ENCODE measurements at places on chromosomes 1 and 21.
A peak's percentile ranks its signal among the peaks of the same experiment; 100 is the strongest.

DNA sequence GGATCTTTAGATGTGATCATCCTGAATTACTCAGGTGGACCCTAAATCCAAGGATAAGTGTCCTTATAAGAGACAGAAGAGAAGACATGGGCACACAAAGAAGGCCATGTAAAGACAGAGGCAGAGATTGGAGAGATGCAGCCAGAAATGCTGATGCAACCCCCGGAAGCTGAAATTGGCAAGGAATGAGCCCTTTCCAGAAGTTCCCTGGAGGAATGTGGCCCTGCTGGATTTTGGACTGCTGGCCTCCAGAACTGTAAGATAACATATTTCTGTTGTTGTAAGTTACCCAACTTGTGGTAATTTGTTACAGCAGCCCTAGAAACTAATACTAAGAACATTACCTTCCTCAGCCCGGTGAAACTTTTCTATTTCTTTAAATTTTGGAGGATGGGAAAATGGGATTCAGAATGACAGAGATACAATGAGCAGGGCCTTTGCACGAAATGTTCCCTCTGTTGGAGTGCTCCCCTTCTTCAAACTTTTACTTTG, 11.2 kb upstream of the PLPP3 start:
- no peak for DNase-seq

GRCh38 chr1:62089570-62089969, 105.1 kb upstream of the L1TD1 start:
- no peak for DNase-seq

DNA sequence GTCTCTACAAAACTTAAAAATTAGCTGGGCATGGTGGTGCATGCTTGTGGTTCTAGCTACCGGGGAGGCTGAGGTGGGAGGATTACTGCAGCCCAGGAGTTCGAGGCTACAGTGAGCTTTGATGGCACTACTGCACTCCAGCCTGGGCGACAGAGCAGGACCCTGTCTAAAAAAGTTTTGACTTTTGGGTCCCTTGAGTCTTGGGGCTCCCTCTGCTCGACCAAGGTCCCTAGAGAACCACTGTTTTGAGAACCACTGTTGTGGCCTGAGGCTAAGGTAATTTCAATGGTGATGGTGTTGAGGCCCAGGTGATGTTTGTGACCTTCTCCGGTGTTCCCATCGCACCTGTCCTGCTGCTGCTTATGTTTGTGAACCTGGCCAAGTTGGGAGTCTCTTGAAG, 3.1 kb upstream of the CAMTA1 start:
- no peak for DNase-seq

- DNase-seq, result peak; percentile 66
Measured at GRCh38 chr1:156748670-156749418, 2.6 kb downstream of the HDGF start.

DNA sequence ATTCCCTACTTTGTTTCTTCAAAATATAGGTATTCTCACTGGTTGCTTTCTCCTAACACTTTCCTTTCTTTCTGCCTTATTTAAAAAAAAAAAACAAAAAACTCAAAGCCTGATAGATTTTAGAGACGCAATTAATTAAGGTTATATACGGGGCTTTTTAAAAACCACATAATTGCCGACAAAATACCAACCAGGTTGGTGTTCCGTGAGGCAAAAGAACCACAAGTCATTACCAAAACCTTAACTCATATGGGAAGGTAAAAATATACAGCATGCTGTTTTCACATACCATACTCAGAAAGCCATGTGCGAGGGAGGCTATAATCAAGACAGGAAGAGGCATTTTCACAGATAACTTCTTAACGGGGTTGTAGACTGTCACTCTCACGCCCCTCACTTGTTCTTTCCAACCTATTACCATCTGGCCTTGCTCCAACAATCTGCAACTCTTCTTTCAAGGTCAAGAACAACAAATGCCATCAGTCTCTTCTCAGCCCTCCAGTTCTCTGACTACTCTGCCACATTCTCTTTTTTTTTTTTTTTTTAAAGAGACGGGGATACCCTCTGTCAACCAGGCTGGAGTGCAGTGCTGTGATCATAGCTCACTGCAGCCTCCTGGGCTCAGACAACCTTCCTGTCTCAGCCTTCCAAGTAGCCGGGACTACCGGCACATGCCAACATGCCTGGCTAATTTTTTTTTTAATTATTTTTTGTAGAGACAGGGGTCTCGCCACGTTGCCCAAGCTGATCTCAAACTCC, 102.6 kb downstream of the APP start:
- no peak for DNase-seq

GRCh38 chr1:108850929-108851328, 6.0 kb downstream of the AKNAD1 start:
- DNase-seq, result no peak

- no peak for DNase-seq
Measured at GRCh38 chr1:9426291-9426711, 113.0 kb upstream of the SLC25A33 start.

GRCh38 chr1:218817071-218817470, 356.6 kb upstream of the LYPLAL1 start:
- DNase-seq, result no peak

- peak; percentile 63 for DNase-seq
Measured at GRCh38 chr21:26850116-26850643, 5.0 kb upstream of the ADAMTS1 start.

DNA sequence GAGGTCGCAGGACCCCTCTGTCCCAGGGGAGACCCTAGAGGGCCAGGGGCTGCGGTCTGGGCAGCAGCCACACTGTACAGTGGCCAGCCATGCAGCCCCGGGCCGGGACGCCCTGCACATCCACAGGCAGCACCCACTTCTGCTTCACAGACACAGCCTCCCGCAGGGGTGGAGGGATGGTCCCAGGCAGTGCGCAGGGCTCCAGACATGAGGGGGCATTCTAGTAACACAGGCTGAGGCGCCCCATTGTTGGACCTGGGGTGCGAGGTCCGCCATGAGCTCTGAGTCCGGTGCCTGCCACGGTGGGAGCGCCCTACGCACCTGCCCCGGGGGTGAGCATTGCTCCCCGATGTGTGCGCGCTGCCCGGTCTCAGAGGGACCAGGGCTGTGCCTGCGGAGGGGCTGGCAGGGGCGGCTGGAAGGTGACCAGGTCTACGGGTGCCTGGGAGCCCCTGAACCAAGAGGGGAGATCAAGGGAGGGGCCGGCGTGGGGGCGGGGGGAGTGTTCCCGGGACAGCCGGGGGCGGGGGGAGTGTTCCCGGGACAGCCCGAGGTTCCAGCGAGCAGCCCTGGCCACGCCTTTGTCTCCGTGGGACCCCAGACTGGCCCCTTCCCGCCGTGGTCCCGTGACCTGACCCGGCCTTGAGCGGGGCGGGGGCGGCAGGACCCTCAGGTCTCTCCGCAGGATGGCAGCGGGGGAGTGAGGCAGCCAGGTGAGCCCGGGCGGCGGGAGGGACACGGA, 4.5 kb downstream of the MMEL1 start:
- no peak for DNase-seq

GRCh38 chr1:24964811-24965570, 34.9 kb upstream of the RUNX3 start:
- no peak for DNase-seq

GRCh38 chr1:151773702-151774101, 10.4 kb upstream of the MRPL9 start:
- peak; percentile 65 for DNase-seq

DNA sequence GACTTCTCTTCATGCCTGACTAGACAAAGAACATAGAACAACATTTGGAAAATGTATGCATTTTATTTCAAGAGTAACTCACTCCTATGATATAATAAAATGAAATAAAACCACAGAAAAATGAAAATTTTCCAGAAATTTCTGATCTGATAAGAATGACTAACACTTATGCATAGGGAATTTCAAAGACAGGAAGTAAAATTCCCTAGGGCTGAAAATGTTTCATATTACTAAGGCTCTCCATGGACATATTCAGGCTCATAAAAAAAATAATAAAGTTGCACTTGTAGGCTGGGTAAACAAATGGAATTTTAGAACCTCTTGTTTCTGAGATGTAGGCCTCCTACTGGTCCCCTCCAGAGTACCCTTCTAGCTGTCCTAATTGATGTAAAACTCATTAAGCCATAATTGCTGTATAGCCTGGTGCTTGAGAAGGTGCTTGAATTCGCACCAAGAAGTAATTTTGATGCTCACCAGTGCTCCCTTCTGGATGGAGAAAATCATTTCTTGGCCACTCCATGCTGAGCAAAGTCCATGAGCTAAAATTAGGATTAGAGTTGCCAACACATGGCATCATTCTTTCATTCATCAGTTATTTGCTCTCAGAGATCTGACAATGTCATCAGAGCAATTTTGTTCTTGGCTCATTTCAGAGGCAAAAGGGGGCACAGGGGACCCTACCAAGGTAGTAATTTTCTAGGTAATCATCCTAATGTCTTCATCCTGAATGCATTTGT, 641.0 kb upstream of the CAMK1G start:
- DNase-seq, result no peak

DNA sequence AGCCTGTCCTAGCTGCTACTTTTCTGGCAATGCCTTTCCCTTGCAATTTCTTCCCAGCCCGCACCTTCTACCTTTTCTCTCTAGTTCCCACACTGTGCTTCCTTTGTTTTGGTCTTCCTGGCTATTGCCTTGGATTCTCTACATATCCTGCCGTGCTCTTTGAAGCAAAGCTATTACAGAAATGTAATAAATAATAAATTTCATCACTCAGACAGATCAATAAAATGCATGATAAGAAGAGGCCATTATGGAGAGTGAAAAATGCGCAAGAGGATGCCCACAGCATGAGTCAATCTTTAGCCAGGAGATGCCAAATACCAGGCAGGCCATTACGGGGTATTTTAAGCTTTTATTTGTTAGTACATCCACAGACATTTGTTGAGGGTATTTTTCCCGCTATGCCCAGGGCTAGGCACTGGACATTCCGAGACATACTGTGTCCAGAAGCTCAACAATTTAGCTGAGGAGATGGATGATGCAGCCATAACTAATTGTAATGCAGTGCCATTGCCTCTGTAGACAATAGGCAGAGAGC, 163.6 kb downstream of the ST6GALNAC3 start:
- DNase-seq, result no peak

DNA sequence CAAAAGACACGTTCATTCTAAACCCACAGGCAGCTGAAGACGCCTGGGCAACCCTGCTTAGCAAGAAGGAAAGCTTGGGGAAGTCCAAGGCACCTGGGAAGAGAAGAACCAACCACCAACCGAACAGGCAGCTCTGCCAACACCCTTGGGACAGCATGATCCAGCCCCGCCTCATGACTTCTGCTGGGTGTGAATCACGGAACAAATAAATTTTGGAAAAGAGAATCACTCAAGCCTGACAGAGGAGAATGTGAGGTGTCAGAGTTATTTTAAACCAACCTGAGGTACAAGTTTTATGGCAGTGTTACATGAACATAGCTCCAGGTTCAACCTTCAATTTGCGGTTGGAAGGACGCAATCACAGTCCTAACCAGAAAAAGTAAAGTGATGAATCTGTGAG, 10.0 kb upstream of the PADI4 start:
- no peak for DNase-seq

DNA sequence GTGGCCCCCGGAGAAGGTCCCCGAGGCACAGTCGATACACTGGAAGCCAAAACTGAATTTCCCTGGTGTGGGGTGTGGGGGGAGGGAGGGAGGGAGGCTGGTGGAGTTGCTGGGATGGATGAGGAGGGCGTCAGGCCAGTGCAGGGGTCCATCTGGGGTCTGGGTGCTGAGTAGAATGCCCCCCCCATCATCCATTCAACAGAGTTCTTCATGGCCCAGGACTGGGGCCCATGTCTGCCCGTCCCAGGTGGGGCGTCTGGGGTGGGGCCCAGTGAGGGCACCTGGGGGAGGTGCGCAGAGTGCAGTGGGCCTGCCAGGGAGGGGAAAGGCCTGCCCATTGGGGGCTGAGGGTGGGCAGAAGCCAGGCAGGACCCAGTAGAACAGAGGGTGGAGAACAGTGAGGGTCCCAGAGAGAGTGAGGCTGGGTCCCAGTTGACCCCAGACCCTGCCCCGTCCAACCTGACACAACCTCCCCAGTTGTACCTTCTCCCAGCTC, 1.9 kb downstream of the TNFRSF18 start:
- no peak for DNase-seq

DNA sequence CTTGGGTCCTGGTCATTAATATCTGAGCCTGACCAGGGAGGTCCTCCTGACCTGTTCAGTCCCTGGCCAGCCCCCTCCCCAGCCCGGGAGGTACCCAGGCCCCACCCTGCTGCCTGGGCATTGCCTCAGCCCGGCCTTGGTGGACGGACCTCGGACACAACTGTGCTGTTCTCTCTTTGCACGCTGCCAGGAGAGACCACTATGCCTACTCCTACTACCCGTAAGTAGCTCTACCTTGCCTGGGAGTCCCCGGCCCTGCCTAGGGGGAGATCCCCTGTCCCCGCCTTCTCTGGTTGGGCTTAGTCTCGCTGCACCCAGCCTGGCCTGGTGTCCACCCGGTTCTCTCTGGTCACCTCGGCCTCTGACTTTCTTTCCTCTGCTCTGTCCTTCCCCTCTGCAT, 53.2 kb downstream of the PTPRU start:
- DNase-seq, result no peak

- no peak for DNase-seq
Measured at GRCh38 chr1:167423684-167424619, 94.4 kb downstream of the CD247 start.

DNA sequence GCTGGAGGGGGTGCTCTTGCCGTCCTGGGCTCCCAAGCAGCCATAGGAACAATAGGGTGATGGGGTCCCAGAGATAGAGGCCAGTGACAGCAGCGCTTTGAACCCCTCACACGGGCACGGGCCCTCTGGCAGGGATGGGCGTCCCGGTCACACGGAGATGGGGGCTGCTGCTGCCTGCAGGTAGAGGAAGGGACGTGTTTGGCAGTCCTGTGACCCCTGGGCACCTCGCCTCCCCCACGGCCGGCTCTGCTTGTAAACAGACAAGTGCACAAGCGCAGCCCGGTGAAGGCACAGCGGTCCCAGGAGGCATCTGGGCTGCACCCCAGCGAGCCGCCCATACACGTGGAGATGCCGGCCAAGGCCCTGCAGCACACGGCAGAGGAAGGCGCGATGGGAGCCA, 36.5 kb upstream of the PDE9A start:
- DNase-seq, result no peak

DNA sequence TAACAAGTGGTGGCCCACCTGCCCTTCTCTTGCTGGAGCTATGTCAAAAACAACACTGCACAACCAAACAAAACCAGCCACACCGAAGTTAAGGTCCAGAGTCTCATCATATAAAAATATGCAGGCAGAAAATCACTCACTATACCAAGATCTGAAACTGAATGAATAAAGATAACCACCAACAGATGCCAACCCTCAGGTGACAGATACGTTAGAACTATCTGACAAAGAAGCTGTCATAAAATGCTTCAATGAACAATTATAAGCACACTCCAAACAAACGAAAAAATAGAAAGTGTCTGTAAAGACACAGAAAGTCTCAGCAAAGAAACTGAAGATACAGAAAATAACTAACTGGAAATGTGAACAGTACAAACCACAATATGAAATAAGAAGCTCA, 14.0 kb downstream of the ZNF496 start:
- DNase-seq, result no peak

All from fibroblast of mammary gland (primary cell).